ENCODE measurements at places on chromosomes 6 and 20.

- DNase-seq: peak; percentile 76
Observed at GRCh38 chr6:137873273-137873762, 6.3 kb downstream of the TNFAIP3 start.

DNA sequence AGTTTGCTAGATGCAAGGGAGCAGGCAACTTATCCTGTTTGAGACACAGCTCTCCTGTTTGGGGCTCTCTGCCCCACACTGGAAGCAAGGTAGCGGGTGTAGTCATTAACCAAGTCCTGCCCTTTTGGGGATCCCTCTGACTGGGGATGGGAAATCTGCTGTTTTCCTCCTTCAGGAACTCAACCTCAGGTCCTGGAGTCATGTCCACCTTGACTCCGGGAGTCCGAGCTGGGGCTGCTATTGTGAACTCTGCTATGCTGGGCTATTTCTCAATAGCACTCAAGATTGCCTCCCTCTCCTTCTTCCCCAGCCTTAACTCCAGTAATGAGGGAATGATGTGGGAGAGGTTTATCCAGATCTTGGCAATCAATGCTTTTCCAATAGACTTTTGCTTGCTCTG lies 54.1 kb upstream of the CHD6 start:
- no peak for DNase-seq

GRCh38 chr6:148379966-148380713 lies 37.5 kb downstream of the SASH1 start:
- no peak for DNase-seq

GRCh38 chr20:20083807-20084206 lies 31.5 kb downstream of the CFAP61 start:
- no peak for DNase-seq

DNA sequence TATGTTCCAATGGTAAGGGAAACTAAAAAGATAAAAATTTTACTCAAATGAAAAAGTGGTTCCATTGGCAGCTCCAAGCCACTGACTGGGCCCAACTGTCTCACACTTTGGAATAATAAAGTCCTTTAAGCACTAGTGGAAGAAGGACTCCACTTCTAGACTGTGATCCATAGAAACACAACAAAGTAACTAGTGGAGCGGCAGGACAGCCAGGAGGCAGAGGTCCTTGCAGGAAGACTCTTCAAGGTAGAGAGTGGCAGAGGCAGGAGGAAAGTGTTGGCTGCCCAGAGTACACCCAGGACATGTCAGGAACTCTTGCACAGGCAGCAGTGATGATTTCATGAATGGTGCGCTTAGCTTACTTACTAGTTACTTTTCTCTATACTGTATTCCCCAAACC lies 65.0 kb upstream of the CCN6 start:
- no peak for DNase-seq

GRCh38 chr6:30615958-30616810 lies 859 bp downstream of the PPP1R10 start:
- no peak for DNase-seq

DNA sequence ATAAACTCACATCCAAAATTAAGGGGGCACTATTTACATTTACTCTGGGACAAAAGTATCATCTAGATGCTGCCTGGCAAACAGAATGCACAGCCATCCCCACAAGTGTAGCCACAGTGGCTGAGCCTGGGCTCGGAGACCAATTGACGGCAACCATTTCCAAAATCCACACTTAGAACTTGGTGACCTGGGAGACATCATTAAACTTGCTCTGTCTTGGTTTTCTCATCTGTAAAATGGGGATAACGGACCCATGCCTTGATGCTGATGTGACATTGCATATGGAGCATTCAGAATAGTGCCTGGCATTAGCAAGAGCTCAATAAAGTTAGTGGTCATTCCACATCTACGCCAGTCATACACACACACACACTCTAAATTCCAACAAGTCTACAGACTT lies 140.0 kb upstream of the NUP153 start:
- DNase-seq: no peak

DNA sequence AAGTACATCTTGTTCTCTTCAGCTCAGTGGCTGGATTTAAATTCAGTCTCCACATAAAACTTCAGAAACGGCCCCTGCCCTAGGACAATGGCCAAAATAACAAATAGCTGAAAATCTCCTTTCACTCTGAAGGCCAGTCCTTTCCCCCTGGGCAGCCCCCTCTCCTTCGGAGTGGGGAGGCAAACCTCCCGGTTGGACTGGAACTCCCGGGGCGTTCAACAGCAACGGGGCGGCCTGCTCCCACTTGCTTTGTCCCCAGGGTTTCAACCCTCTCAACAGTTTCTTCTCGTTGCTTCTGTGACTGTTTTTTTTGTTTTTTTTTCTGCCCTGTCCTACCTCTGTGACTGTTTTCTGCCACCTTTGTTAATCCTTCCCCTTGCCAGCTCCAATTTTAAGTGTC lies 102.6 kb upstream of the DUSP22 start:
- DNase-seq: no peak

- no peak for DNase-seq
Observed at GRCh38 chr6:157631412-157631811, 191.6 kb upstream of the SNX9 start.

- no peak for DNase-seq
Observed at GRCh38 chr20:45361793-45362192, 1.2 kb upstream of the SYS1 start.

- no peak for DNase-seq
Observed at GRCh38 chr6:104580452-104580851, 279.3 kb downstream of the HACE1 start.

DNA sequence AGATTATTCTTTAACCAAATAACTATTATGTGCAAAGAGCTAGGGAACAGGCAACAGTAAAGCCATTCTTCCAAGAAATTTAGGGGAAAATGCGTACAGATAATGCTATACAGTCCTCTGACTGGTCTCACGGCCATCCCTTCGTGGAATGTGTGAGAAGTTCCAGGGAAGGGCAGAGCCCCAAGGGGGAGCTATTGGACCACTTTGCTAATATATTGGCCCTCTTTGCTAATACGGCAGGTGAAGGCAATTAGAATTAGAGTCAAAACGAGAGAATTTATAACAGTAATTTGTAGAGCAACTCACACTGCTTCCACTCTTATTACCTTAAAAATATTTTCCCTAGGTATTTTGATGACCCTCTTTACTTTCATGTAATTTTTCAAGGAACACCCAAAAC lies 140.4 kb downstream of the IMPG1 start:
- DNase-seq: no peak

GRCh38 chr6:167532410-167533288 lies 207.8 kb downstream of the TTLL2 start:
- no peak for DNase-seq

DNA sequence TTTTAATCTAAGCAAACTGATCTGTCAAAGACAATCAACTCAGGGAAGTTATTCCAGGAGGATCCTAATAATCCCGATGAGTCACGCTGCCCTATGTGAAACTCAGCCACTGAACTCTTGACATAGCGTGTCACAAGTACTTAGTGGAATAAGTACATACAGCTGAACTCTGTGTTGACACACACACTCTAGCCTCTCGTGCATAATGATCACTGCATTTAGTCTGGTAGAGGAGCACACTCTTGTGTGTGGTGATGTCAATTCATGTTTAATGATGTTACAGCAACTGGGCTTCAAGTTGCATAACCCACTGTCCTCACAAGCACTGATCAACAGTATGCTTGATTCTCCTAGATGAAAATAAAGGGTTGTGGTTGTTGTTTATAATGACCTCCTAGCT lies 148.3 kb downstream of the HACE1 start:
- no peak for DNase-seq

GRCh38 chr6:149059557-149059956 lies 258.0 kb upstream of the TAB2 start:
- DNase-seq: no peak

DNA sequence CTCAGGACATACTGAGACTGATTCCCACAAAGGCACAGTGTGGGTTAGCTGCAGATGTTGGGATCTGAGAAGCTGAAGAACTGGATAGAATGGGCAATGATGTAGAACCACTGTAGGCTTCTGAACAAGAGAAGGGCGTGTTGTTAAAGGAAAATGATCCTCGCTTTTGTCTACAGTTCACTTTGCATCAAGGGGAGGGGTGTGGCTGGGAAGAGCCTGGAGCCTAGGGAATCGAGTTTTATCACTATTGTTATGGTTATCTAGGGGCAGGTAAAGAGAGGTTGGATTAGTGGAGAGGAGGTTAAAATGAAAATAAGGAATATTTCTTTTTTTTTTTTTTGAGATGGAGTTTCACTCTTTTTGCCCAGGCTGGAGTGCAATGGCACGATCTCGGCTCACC lies 768.1 kb downstream of the KIF16B start:
- DNase-seq: no peak

GRCh38 chr6:33197431-33198048 lies 2.9 kb downstream of the RXRB start:
- no peak for DNase-seq

- DNase-seq: no peak
Observed at GRCh38 chr6:45661661-45662060, 283.9 kb upstream of the SUPT3H start.

GRCh38 chr6:44024574-44025219 lies 102.6 kb downstream of the MRPL14 start:
- DNase-seq: no peak

- no peak for DNase-seq
Observed at GRCh38 chr6:105209950-105210706, 30.3 kb upstream of the POPDC3 start.

DNA sequence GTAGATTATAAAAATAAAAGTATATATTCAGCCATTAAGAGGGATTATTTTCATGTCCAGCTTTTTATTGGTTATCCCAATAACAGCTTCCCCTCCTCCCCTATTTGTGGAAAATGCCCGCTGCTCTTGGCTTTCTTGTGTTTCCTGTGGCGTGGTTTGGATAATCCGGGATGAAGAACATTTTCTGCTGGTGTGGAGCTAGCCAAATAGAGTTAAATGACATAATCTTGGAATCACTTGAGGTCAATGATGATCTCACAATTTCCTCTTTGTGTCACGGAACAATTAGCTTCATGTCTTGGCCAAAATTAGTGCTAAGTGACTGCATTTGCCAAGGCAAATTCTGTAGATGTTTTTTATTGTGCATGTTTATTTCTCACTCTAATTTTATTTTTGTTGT lies 394.0 kb downstream of the LAMA2 start:
- DNase-seq: no peak

DNA sequence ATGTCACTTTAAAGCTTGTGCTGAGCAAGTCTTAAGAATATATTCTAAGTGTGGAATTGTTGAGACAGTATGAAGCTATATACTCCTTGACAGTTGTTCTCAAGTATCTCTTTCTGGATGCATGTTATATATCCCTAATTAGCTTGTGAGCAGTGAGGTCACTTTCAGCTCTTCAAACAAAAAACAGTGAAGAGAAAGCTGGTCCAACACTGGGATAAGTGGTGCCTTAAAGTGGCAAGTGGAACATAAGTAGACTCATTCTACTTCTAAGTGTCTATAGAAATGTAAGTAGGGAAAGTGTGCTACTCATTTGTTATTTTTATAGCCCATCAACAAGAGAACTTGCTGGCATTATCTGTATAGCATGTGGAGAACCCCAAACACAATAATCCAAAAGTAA lies 133.1 kb upstream of the BACH2 start:
- DNase-seq: no peak

- no peak for DNase-seq
Observed at GRCh38 chr6:134021396-134022122, 30.9 kb downstream of the SLC2A12 start.

- no peak for DNase-seq
Observed at GRCh38 chr6:77092971-77093370, 370.3 kb downstream of the HTR1B start.

DNA sequence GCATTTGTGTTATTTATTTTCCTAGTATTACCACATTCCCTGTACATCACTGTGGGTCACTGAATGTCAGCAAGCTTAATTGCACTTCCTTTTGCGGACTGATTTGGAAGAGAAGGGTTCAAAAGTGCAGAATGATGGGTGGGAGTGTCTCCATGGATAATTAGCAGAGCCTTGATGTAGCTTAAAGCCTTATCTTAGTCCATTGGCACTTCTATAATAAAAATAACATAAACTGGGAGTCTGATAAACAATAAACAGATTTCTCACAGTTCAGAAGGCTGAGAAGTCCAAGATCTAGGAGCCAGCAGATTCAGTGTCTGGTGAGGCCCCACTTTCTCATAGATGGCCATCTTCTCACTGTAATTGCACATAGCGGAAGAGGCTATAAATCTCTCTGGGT lies 501.1 kb upstream of the POU3F2 start:
- no peak for DNase-seq

GRCh38 chr6:79814940-79815339 lies 132.4 kb downstream of the ELOVL4 start:
- DNase-seq: no peak

GRCh38 chr20:49103019-49103418 lies 56.9 kb downstream of the CSE1L start:
- DNase-seq: no peak

DNA sequence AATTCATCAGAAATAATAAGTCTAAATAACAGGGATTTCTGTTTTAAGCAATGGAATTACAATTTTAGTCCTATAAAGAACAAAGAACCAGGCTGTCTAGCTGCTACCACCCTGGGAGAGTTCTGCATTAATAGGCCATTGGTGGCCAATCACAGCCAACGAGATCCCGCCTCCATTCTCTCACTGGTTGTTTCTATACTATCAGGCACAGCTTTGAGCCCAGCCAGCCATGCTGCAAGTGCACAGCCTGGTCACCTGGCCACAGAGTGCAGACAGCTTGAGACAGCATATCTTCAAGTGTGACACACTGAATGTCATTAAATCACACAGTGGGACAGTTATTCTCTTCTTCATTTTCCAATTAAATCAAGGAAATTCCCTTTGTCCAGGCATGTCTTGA lies 16.1 kb upstream of the RAB22A start:
- no peak for DNase-seq

GRCh38 chr6:99810295-99810694 lies 183.7 kb downstream of the MCHR2 start:
- no peak for DNase-seq

DNA sequence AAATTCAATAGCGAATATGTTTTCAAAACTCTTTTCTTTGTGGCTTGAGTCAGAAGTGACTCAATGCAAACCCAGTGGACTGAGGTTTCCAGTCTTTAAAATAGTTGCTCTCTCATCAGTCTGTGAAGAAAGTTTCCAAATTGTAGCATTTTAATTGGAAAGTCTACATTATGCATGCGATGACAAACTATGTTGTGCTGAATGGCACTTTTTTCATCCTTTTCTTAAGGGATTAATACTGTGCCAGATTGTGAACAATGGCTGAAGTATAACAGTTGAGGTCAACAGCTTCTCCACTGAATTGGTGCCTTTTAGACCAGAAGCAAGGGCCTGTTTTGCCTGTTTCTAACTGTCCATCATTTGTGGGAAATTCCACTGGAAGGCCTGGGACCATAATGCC lies 377.1 kb downstream of the BTBD9 start:
- DNase-seq: no peak

GRCh38 chr20:45470262-45470931 lies 844 bp downstream of the WFDC2 start:
- no peak for DNase-seq

DNA sequence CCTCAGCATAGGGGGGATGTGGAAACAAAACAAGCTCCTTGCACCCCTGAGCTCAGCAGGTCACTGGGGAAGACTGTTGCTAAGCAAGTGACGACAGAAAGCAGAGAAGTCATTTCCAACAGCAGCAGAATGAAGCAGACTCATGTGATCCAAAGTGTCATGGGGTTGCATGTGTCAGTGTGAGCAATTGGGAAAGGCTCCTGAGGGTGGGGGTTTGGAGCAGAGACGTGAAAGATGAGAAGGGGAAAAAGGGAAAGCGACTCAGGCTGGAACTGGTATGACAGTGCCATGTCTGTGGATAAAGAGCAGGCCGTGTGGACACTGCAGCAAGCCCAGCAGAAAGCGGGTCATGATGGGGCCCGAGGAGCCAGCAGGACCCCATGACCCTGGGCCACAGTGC lies 363.9 kb downstream of the PREX1 start:
- no peak for DNase-seq

- DNase-seq: no peak
Observed at GRCh38 chr6:22789315-22789714, 219.9 kb downstream of the HDGFL1 start.
